ENCODE measurements at places on chromosomes 3 and 15.
A peak's percentile ranks its signal among the peaks of the same experiment; 100 is the strongest.

GRCh38 chr15:55659481-55659880, 71.3 kb upstream of the PYGO1 start:
- DNase-seq, result no peak

DNA sequence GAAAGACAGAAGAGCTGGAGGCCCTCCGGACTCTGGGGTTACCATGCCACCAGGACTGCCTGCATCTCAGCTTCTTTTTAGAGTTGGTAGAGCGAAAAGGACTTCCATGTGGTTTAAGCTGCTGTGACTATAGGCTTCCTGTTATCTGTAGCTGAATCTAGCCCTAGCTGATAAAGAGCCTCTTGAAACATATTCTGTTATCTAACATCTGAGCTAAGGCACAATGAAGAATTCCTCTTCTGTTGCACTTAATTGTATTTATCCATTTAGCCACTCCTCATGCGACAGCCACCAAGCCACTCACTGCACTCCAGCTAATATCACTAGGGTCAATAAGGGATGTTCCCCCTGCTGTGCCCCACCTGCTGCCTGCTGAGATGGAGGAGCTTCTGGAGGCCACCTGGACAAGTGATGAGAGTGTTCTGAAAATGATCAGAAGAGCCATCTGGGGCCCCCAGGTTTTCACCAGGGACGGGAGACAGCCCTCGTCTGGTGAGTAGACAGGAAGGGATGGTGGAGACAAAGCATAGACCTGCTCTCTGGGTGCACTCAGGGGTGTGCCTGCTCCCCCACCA, 94.6 kb upstream of the PLXNA1 start:
- no peak for DNase-seq

- no peak for DNase-seq
Observed at GRCh38 chr3:3074551-3075257, 35.5 kb downstream of the IL5RA start.

DNA sequence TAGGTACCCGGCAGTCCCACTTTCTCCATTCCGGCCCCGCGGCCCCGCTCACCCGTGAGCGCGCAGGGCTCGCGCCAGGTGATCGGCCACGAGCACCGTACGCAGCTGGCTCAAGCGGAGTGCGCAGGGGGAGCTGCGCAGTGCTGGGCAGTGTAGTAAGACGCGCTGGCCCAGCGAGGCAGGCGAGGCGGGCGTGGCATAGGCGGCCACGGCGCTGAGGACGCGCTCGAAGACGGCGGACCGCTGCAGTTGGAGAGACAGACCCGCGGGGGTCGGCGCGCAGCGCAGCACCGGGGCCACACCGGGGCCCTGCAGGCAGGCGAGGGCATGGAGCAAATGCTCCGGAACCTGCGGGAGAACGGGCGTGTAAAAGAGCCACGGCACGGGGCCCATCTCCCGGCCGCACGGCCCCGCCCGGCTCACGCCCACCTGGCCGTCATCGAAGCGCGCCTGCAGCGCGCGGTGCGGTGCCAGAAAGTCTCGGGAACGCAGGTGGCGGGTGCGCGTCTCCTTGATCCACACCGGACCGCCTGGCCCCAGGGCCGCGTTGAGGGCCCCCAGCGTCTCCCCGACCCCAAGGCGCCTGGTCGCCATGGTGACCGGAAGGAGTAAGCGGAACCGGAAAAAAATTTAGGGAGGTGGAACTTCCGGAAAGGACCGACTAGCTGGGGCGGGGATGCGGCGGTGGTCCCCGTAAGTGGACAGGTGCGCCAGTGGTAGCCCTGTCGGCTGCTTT, at the start of gene DALRD3:
DALRD3 (minus strand) TSS at position 610 of the 736 bp plus-strand sequence; CDS start at position 594, 16 bp downstream.
- no peak for DNase-seq

- no peak for DNase-seq
Observed at GRCh38 chr3:183629546-183630301, 5.7 kb upstream of the KLHL24 start.

GRCh38 chr3:120021523-120021922, 72.7 kb downstream of the GSK3B start:
- no peak for DNase-seq

DNA sequence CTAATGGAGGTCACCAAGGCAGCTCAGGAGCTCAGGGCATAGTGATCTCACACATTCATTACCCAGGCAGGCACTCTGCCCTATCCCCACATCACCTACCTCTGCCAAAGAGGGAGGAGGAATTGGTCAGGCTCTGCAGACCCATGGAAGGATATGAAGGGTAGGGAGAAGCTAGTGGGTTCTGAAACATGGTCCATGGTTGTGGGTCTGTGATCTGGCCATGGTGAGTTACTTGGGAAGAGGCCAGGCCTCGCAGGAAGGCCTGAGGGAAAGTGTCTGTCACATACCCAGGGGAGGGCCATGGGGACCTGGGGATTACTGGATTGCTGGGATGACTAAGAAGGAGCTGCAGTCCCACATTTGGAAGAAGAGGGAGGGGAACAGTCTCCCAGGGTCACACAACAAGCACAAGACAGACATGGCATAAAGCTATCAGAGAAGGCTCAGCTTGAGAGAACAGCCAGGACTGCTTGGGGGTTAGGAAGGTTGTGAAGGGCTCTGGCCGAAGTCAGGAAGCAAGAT, 1.4 kb upstream of the PRSS50 start:
- DNase-seq, result no peak

DNA sequence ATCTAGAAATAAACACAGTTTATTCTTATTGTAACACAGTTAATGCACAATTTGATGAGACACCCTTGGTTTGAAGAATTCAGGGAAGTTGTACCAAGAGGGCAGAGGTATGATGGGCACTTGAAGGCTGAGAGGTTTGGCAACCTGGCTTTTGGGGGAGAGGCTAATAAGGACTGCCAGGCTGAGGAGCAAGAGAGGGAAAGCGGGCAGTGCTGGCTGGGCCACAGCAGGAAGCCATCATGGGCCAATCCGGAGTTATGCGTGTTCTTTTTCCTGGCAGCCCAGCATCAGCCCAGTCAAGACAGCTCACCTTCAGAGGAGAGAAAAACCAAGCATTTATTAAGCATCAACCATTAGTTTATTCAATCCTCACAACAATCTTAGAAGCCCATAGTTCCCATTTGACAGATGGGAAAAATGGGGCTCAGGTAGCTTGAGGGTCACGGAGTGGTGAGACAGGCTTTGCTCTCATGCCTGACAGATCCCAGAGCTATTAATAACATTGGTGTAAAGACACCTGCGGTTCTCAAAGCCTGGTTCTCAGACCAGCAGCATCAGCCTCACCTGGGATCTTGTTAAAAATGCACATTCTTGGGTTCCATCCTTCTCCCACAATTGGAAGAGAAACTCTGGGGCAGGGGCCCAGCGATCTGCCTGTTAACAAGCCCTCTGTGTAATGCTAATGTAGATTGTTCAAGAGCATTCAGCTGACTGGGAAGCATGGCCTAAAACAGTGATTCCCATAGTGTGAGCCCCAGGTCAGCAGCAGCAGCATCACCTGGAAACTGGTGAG, 183.7 kb downstream of the NTRK3 start:
- DNase-seq, result no peak

DNA sequence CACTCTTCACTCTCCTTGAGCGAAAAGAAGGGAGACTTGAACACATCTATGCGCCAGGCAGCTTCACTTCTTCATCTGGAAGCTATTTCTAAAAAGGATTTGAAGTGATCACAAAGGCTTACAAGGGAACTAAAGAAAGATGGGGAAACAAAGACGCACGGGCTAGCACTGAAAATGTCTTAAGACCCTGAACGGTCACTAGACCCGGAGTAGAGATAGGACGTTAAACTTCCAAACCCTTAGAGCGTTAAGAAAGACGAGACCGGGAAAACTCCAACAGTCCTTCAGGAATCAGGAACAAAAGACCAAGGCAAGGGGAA, 47.5 kb upstream of the EPHB3 start:
- no peak for DNase-seq

DNA sequence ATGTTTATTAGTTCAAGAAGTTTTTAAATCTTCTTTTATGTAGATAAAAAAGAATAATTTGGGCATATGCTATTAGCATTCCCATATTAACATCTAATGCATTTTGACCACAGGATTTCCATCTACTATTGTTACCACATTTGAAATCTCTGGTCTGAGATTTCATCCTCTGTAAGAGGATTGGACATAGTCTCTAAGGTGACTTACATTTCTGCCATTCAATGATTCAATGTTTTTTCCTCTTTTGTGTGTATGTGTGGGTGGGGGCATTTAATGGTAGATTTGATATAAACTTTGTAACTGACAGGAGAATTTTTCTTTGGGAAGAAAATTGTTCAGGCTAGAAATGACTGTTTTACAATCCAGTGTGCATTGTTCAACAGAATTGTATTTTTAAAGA, 307.3 kb upstream of the RBMS3 start:
- DNase-seq, result no peak

GRCh38 chr3:129315223-129315997, 36.7 kb downstream of the HMCES start:
- peak; percentile 30 for DNase-seq

DNA sequence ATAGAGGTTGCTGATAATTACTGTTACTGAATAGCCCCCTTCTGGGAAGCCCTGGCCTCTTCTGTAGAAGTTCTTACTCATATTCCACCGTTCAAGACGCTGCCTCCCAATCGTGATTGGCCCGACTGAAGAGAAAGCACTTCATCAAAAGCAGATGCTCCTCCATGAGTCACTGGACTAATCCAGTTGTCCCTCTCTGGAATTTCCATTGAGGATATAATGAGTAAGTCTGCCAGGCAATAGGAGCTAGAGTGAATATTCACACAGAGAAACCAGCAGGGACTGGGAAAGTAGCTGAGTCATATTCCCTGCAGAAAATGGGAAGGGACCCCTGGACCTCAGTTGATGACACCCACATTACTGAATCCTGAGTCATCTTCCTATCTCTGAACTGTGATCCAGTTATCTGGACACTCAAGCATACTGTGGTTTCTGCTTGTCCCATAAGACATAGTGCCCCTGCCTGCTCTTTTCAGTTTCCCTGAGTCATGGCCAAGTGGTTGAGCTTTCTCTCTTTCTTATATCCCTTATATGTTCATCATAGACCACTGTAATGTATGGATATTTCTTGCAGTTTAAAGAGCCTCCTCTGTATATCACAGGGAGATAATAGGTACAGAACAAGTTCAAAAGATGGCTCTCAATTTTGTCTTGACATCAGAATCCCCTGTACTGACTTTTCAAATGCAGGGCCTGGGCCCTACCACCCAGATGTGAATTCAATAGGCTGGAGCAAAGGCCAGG, 151.2 kb upstream of the CDIN1 start:
- no peak for DNase-seq

DNA sequence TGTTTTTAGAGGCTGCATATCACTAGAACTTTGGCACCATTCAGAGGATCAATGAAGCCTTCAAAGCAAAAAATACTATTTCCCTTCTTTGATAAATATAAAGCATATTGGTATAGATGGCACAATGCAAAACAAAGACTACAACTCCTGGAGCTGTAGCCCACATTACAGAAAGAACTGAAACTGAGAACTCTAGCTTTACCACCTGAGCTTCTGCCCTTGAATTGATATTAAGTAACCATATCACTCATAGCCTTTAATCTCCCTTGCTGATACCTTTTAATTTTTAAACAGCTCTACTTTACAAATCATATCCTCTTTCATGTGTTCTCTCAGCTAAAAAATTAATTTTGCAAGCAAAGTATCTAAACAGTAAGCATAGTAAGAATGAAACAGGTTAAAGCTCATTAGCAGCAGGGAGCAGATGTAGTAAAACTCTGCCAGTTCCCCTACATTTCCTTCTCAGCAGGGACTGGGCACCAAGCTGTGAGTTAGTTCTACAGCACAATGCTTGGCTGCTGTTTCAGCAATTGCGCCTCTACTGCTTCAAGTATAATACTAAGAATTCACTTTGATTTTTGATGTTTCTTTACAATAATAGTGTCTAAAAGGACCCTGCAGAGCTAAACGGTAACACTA, 97.9 kb upstream of the NANOGP8 start:
- no peak for DNase-seq

DNA sequence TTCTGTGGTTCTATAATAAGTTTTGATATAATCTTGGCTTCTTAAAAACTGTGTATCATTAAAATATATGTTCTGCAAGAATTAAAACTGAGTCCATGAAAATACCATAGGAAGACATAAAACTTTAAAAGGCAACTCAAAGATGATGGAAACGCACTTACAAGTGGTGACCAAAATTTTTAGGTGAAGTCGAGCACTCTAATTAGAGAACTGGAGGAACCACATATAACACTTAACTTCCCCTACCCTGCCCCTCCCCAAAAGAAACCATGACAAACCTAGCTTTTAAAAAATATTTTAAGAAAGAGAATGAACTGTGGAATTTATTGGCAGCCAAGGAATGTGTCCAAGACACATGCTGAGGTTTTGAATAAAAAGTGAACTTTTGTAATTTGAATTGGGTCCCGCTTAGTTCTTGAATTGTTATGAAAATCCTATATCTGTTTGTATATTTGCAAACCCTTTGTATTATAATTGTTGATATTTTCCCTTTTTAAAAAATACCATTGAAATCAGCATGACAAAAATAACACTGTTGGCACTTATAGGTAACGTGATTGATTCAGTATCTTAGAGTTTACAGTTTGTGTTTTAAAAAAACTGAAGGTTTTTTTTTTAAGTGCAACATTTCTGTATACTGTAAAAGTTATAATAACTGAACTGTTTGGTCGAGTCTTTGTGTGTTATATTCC, 7.7 kb downstream of the NR2F2 start:
- DNase-seq, result no peak

- DNase-seq, result no peak
Observed at GRCh38 chr3:117873249-117873600, 1161.4 kb downstream of the IGSF11 start.

DNA sequence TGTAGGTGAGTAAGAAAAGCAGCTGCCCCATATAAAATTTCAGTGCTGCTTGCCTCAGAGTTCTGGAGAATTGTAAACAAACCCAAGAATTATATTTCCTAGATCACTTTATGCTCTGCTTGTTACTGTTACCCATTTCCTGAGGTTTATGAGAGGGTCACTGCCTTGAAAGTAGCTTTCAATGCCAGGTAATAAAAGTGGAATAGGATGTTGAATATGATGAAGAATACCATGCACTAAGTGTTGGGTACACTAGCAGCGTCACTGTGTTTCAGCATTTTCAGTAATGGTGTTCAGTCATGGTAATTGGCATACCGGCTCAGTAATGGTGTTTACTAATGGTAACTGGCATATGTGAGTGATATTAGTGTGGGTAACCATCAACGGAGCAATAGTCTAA, 449.8 kb upstream of the TPRG1 start:
- no peak for DNase-seq

GRCh38 chr15:88800738-88801137, 2.5 kb upstream of the ACAN start:
- DNase-seq, result no peak

DNA sequence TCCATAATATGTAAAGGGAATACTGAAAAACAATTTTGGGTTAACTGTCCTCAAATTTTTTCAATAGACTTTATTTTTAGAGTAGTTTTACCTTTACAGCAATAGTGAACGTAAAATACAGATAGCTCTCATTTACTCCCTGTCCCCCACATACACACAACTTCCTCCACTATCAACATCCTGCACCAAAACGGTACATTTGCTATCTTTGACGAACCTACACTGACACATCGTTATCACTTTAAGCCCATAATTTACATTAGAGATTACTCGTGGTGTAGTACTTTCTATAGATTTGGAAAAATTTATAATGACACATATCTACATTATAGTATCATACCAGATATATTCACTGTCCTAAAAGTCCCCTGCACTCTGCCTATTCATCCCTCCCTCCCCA, 16.9 kb upstream of the P2RY1 start:
- no peak for DNase-seq

All from LNCaP clone FGC (cell line).